D721Med (cell line): ENCODE measurements at places on chromosomes 11 and 22.
A peak's percentile ranks its signal among the peaks of the same experiment; 100 is the strongest.

DNA sequence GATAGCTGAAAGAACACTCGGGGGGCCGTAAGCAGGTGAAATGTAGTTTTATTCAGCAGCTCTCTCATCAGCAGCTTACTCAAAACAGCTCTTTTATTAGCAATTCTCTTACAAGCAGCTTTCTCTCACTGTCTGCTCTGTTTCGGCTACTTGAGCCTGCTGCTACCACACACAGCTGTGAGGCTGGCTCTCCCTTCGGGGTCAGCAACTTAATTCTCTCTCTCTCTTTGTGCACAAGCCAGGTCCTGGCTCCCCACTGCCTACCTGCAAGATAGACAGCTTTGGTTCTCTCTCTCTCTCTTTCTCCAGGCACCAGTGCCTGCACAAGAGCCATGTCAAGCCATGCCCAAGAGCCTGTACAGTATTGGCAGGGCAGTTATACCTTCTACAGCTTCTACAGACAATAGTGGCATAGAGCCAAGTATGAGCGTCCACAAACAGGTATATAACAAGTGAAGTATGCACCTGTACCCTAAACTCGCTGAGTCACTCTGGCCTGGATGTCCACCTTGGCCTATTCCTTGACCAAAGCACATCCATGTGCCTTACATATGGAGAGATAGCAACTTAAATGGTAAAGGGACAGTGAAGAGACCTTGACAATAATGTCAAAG lies 110.8 kb downstream of the MTNR1B start:
- no peak for DNase-seq

GRCh38 chr11:129536338-129536737 lies 160.7 kb downstream of the BARX2 start:
- no peak for DNase-seq

DNA sequence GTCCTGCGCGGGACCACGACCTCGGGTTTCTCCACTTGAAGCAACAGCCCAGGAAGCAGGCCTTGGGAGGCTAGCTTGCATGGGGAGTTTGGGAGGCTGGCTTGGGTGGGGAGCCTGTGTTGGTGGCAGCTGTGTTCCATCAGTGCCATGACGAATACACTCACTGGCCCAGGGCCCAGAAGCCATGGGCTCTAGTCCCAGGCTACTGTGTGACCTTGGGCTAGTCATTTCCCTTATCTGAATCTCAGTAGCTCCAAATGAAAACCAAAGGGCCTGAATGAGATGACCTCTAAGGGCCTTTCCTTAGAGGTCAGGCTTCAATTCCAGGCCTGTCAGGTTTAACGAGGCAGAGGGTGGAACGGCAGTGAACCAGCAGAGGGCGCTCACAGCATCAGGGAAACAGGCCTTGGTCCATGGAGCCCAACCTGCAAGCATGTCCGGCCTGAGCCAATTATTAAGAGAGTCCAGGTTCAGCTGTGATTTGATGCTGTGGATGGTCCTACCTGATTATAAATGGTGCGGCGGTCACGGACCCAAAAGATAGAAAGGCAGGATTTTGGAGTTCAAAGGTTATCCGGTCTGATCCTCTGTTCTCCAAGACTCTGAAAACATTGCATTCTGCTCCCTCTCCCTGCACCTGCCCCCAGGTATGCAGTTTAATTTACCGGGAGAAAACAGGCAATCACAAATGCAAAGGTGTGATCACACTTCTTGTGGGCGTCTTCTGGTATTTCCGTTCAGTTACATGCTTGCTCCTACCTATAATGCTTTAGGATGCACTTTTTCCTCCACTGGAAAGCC lies 15.9 kb downstream of the PTPN5 start:
- peak; percentile 41 for DNase-seq

GRCh38 chr11:123122852-123123251 lies 60.9 kb upstream of the HSPA8 start:
- no peak for DNase-seq

GRCh38 chr11:113319085-113319484 lies 4.7 kb downstream of the TTC12 start:
- no peak for DNase-seq

GRCh38 chr22:44247346-44247745 lies 65.4 kb downstream of the SHISAL1 start:
- DNase-seq: no peak

DNA sequence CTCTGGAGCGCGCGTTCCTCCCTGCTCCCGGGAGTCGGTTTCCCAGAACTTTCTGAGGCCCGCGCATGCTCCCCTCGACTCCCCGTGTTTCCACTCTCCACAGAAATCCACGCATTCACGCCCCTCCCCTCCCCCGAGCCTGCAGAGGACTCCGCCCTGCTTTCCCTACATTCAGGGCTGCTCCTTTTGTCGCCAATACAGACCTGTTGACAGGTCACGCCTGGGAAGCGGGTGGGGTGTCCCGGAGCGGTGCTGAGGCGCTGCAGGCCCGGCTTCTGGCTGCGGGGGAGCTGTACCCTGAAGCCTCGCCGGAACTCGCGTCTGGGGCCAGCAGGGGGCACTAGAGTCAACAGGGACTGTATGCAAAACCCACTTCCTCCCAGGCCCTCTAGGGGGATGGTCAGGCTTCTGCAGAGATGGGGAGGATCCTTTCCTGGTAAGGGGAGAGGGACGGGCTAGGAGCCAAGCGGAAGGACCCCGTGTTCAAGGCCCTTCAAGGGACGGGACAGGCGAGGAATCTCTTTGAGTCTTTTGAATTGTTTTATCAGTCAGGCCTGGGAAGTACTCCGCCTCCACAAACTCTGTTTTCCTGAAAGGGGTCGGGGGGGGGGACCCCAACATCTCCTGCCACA lies at the start of gene PRAME:
Gene PRAME, minus strand, starts transcription at position 294 of the 632 bp plus-strand sequence. CDS start 2,433 bp downstream, outside the sequence.
- DNase-seq: peak; percentile 87

GRCh38 chr11:129418039-129418438 lies 42.4 kb downstream of the BARX2 start:
- no peak for DNase-seq

DNA sequence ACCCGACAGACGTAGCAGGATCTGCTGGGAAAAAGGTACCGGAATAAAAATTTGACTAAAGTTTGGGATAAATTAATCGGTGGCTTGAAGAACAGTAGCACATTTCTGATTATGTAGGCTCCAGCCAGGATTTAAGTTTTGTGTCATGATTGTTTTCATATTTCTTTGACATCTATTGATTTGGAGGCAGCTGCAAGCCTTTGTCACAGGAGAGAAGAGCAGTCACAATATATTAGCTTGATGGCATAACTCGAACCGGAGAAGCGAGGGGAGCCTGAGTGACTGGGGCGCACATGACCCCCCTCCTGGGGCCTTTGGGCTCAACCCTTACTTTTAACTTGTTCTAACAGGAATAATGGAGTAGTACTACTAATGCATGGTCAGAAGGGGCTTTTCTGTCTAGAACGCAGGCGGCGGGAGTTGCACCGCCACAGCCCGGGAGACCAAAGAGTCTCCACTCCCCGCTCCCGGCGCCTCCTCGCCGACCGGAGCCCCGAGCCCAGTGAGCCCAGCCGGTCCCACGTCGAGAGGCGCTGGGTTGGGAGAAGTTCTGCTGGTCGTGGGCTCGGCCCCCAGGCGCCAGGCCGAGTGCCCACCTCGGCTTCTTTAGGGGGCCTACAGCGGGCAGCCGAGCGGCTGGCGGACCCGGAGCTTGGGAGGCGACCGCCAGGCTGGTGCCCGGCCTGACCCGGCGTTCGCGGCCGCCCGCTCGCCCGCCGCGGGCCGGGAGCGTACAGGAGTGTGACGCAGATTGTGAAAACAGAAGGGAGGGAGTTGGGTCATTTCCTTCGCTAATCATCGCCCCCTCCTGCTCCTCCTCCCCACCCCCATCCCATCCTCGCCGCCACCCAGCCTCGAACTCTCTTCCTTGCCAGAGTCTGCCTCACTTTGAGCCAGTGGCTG lies 15.7 kb upstream of the PAX6 start:
- no peak for DNase-seq

DNA sequence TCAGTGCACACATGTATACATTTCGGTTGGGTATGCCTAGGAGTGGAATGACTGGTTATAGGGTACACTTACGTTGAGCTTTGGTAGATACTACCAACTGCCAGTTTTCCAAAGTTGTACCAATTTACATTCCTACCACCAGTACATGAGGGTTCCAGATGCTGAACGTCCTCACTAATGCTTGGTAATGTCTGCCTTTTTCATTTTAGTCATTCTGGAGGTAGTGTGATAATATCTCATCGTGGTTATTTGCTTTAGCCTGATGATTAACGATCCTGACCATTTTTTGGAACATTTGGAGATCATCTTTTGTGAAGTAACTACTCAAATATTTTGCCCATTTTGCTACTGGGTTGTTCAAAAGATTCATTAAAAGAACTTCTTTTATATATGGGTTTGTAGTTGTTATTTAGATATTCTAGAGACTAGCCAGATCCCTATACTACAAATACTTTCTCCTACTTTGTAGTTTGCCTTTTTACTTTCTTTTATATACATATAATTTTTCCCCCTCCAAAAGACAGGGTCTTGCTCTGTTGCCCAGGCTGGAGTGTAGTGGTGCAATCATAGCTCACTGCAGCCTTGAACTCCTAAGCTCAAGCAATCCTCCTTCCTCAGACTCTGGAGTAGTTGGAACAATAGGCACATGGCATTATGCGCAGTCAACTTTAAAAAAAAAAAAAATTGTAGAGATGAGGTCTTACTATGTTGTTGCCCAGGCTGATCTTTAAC lies 62.1 kb downstream of the RBFOX2 start:
- no peak for DNase-seq

DNA sequence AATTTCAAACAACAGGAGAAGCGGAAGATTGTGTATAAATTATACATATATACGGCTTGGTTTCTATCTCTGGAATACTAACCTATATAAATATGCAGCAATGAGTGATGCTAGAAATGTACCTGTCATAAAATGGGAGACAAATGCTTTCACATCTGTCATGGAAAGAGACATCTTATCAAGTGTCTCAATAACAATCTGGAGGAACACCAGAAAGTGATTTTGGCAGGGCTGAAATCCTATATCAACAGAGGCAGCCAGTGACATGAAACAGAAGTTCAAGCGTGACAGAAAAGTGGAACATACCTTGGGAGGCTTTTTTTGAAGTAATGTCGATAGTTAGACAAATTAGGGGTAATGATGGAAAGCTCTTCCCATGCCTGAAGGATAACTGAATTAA lies 834.6 kb downstream of the JRKL start:
- no peak for DNase-seq

- DNase-seq: peak; percentile 93
Observed at GRCh38 chr11:65884716-65885092, 3.6 kb downstream of the FIBP start.

- no peak for DNase-seq
Observed at GRCh38 chr22:49106096-49106841, 721.4 kb downstream of the BRD1 start.

GRCh38 chr11:44507491-44507890 lies 58.0 kb upstream of the CD82 start:
- DNase-seq: no peak

- no peak for DNase-seq
Observed at GRCh38 chr11:3375552-3375951, 3.4 kb downstream of the ZNF195 start.

DNA sequence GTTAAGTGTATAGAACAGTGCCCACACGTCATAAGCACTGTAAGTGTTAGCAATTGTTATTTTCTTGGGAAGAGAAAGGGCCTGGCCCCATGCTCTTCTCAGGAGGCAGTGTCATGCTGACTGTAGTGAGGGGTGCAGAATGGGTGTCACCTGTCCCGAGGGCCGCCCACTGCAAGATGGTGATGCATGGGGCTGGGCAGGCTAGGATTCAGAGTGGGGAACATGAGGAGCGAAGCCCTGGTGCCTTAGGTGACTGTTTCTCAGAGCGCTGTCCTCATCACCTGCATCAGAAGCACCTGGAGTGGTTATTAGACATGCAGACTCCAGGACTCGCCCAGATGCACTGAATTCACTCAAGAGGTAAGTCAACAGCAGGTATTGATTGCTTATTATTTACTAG lies 101.0 kb upstream of the PARVA start:
- no peak for DNase-seq

- no peak for DNase-seq
Observed at GRCh38 chr11:36053862-36054261, 110.0 kb downstream of the LDLRAD3 start.

GRCh38 chr22:30219049-30219654 lies 27.4 kb downstream of the LIF start:
- DNase-seq: no peak

- DNase-seq: no peak
Observed at GRCh38 chr11:69657456-69657910, 16.5 kb downstream of the CCND1 start.

DNA sequence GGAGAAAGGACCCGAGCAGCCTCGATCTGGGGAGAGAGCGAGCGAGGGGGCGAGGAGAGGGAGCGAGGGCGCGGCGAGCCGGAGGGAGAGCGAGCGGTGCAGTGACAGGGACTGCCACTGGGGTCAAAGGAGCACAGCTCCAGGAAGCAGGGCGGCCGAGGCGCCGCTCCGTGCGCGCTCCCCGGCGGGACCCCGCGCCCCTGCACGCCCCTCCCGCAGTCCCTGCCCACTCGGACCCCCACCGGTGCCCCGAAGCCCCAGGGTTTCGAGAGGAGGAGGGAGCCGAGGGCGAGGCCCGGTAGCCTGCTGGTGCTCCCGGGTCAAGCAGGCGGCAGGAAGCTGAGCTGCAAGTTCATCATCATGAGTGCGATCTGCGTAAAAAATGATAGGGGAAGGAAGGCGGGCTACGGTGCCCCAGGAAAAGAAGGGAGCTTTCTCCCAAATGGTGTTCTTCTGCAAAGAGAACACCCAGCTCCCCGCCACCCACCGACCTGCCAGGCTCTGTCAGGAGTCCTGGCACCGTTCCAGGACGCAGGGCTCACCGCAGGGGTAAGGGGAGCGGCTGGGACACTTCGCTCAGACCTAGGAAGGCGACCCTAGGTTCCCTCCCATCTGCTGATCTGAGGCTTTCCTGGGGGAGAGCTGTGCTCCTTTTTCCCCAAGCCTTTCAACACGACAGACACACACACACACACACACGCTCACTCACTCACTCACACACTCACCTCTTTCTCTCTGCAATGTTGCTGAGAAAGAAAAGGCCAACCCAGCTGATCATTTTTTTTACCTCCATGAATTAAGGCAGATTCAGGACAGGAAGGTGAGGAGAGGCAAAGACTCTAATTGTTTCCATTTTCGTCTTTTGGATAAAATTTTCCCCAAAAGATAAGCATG lies at the start of gene MPPED2:
Gene MPPED2, minus strand, starts transcription at position 103 of the 894 bp plus-strand sequence. CDS start 5,980 bp downstream, outside the sequence.
- no peak for DNase-seq

DNA sequence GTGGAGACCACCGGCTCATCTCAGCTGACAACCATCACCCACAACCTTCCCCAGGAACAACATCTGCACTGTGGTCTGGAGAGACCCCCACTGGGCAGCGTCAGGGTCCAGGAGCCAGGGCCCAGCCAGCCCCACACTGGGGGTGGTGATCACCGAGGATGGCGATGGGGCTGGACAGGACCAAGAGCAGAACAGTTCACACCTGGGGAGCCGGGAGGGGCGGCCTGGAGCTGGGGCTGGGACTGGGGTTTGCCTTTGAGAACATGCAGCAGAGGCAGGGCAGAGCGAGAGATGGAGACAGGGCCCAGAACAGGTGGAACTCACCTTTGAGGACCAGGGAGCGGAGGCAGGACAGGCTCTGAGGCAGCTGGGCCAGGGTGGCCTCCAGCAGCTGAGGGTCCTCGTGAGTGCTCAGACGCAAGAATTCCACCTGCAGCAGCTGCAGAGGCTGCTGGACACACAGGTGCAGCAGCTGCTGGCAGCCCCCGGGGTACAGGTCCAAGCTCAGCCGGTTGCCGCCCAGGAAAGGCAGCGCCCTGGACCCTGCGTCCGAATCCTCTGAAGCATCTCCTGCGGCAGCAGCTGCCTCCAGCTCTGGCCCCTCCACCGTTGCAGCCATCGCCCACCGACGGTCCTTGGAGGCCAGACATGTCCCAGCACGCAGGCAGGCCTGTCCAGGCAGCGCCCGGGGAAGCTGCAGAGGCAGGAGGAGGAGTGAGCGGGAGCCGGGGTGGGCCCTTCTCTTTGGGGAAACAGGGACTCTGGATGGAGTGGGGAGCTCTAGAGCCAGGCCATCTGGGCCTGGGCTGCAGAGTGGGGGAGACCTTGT lies 1.0 kb downstream of the PIDD1 start:
- no peak for DNase-seq
